ENCODE measurements at places on chromosomes 16 and 17.

- DNase-seq: no peak
These were observed 6.3 kb downstream of the LMF1 start for GRCh38 chr16:964356-965035.

- DNase-seq: peak; percentile 77
These were observed 136.7 kb downstream of the SNX11 start for GRCh38 chr17:48244121-48244711.

- DNase-seq: no peak
These were observed 15.1 kb upstream of the ZFHX3 start for GRCh38 chr16:73062743-73063733.

GRCh38 chr16:29820271-29820701 lies at the start of gene MVP:
MVP (plus strand) TSS chr16:29820462; CDS start chr16:29830550, 10,088 bp downstream.
- DNase-seq: peak; percentile 63

DNA sequence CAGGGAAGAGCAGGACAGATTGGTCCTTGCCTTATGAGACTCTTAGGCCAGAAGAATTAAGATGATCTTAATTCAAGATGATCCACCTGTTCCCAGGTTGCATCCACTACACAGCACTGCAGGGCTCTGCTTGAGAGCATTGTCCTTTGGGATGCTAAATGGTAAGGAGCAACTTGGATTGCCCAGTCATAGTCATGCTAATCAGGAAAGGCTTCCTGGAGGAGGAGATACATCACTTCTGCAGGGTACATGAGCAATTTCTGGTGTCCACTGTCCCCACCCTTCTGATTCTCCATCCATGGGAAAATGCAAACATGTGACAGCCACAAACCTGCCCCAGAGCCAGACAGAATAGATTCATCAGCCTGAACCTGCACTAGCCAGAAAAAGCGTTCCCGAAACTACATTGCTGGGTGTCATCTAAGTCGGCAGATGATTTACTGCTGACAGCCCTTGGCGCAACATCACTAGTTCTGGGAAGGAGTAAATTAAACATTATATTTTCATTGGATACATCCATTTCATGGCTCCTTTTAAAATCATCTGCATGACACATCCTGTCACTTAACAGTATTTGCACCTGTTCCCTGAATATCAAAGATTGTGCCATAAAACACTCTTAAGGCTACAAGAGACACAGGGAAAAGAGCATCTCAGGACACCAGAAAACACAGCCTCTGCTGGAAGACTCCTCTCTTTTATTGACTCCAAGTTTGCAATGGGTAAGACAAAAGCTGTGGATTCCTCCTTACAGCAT lies 282.2 kb downstream of the MAF start:
- DNase-seq: no peak

DNA sequence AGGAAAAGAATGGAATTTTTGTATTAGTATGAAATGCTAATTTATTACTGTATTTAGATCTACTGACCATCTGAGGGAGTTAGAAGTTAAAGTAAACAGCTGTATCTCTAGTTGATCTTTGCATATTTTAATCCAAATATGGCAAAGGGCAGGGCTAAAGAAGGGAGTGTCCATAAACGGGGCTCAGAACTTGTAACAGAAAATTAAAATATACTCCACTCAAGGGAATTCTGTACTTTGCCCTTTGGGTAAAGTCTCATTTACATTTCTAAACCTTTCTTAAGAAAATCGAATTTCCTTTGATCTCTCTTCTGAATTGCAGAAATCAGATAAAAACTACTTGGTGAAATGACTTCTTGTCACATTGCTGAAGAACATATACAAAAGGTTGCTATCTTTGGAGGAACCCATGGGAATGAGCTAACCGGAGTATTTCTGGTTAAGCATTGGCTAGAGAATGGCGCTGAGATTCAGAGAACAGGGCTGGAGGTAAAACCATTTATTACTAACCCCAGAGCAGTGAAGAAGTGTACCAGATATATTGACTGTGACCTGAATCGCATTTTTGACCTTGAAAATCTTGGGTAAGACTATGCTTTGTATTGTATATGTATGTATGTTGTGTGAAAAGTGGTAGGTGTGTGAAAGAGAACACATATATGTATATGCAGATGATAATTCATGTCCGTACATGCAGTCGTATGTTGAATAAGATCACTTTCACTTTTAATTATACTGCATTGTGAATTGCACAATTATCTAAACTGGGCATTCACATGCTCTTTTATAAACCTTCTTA lies at the start of gene ASPA:
Gene ASPA (plus strand): TSS at position 186 of the 799 bp plus-strand sequence. CDS start 163 bp downstream, at position 349.
- peak; percentile 6 for DNase-seq

GRCh38 chr17:50365649-50366393 lies 7.2 kb downstream of the MRPL27 start:
- DNase-seq: no peak

- no peak for DNase-seq
These were observed 17.5 kb upstream of the TNFRSF13B start for GRCh38 chr17:16989230-16989952.

All from fibroblast of pulmonary artery (primary cell).